ENCODE measurements at places on chromosomes 12 and 14.

GRCh38 chr12:3308063-3308462 is 182.9 kb upstream of the PRMT8 start:
- DNase-seq = no peak

DNA sequence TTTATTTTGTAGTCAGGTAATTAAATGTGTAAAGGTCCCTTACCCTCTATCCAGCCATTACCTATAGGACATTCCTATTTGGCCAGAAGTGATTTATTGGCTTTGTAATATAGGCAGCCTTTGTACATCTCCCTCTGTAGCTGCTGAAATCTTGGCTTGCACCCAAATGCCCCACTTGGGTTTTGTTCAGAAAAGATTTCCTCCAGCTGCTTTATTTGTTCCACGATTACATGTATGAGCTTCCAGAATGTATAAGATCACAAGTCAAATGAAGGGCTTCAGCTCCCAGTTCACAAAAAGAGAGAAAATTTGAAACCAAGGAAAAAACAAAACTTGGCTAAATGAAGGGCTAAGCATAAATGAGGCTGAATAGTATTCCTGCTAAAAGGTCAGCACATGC is 103.4 kb downstream of the EFCAB11 start:
- no peak for DNase-seq

GRCh38 chr12:103102225-103102744 is 144.8 kb downstream of the ASCL1 start:
- DNase-seq = no peak

- no peak for DNase-seq
Observed at GRCh38 chr12:116707751-116708150, 30.1 kb downstream of the SPRING1 start.

DNA sequence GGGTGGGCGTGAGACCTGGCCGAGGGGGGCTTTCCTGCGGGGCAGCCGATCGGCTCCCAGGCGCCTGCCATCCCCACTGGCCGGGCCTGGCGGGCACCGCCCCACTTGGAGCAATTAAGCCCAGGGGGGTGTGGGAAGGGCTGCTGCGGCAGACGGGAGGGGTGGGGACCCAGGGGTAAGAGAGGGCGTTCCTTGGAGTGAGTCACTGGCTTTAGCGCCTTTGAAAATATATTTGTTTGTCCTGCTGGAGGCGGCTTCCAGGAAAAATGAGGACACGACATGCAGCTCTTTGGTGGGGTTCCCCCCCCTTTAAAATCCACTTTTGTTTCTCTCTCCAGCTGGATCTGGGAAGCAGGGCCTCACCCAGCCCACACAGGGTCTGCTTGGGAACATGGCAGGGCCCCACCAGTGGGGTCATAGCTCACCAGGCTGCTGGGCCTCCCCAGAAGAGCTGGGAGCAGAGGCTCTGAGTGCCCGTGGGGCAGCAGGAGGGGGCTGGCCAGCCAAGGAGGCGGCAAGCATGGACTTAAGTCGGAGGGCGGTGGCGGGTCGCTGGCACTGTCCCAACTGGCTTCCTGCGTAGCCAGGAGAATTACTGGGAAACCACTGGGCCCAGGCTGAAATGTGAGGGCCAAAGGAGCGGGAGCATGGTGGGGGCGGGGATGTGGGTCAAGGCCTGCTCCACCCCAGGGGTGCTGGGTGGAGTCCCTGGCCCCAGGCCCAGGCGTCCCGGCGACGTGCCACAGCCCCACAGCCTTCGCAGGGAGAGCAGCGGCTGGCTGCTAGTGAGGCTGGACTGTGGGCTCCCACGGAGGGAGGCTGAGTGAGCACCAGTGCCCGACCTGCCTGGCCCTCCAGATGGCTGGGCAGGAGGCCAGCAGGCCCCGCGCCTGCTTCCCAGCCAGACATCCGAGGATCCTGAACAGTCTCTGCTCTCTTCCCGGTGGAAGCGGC is 128.0 kb downstream of the RFLNA start:
- no peak for DNase-seq

GRCh38 chr12:124488520-124488919 is 78.9 kb downstream of the NCOR2 start:
- DNase-seq = no peak

GRCh38 chr12:119134284-119135072 is 44.3 kb upstream of the HSPB8 start:
- DNase-seq = no peak

- DNase-seq = no peak
Observed at GRCh38 chr14:29216268-29217232, 450.0 kb downstream of the FOXG1 start.

GRCh38 chr12:16150276-16150675 is 127.2 kb downstream of the SLC15A5 start:
- no peak for DNase-seq

DNA sequence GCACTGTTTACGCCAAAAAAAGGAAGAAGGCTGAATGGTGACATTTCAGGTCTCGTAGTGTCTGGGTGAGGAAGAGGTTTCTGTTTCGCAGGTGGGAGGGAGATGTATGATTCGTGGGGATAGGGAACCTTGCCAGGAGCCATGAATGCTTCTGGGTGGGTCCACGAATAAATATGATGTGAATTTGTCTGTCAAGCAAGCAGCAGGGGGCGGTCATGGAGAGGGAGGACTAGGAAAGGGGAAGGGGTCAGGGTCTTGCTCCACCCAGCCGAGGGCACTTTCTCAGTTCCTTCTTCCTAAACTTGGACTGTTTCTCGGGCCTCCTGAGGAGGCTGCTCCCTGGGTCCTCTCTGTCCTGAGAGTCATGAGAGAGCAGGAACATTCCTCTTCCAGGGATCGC is 72.5 kb downstream of the LGMN start:
- no peak for DNase-seq

DNA sequence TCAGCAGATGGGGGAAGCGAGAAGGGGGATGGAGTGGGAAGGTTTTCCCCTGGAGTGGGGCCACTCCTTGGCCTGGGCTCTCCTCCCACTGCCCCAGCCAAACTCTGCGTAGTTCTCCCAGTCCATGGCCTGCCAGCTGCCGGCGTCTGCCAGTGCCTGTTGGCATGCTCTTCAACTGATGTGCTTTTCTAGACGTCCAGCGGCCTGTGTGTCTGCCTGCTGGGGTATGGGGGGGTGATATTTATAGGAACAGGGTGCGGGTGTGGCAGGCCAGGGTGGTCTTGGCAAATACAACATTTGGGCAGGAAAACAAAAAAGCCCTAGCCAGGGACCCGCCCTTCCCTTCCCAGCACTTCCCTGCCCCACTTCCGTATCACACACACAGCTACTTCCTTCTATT is 786.3 kb upstream of the NOVA1 start:
- DNase-seq = no peak

GRCh38 chr14:38078393-38078792 is 129.3 kb upstream of the SSTR1 start:
- DNase-seq = no peak

DNA sequence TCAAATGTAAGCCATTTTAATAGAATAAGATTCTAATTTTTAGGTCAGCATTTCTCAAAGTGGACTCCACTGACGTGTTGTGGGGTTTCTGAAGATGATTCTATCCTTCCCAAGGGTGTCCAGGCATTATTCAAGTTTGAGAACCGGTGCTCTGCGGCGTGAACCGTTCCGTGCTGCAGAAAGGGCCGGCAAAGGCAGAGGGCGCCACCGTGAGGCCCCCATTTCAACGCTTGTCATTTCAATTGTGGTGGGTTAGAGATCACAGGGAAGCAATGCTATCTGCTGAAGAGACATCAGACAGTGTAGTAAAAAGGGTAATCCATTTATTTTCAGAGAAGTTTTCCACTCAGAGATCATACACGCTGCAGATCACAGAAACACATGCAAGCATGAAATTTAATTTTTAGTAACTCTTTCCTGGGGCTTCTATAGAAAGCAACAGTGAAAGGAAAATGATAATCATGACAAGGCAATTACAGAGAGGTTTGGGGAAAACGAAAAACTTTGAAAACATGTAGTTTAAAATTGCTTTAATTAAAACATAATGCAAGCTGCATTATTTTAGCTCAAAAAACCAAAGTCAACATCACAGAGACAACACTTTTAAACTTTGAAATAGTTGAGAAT is 201.7 kb downstream of the EXOC5 start:
- no peak for DNase-seq

DNA sequence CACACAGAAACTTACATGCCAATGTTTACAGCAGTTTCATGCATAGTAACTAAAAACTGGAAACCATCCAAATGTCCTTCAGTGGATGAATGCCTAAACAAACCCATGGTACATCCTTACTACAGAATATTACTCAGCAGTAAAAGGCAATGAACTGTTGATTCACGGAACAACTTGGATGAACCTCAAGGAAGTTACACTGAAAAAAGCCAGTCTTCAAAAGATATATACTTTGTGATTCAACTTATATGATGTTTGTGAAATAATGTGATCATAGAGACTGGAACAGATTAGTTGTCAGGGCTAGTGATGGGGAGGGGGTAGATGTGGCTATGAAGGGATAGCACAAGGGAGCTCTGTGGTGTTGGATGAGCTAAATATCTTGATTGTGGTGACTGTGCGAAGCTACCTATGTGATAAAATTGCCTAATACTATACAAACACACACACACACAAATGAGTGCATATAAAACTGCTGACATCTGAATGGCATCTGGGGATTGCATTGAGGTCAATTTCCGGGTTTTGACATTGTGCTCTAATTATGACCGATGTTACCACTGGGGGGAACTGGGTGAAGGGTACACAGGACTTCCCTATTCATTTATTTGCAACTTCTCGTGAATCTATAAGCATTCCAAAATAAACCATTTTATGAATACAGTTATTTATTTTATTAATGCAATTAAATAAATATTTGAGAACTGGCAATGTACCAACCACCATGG is 94.3 kb downstream of the RIN3 start:
- DNase-seq = no peak

GRCh38 chr12:115295886-115296285 is 611.9 kb upstream of the TBX3 start:
- no peak for DNase-seq

- DNase-seq = no peak
Observed at GRCh38 chr12:43964033-43964432, 128.2 kb downstream of the TMEM117 start.

- DNase-seq = no peak
Observed at GRCh38 chr12:97754306-97754705, 291.7 kb downstream of the RMST start.

GRCh38 chr14:92549859-92550230 is 36.3 kb downstream of the RIN3 start:
- no peak for DNase-seq

DNA sequence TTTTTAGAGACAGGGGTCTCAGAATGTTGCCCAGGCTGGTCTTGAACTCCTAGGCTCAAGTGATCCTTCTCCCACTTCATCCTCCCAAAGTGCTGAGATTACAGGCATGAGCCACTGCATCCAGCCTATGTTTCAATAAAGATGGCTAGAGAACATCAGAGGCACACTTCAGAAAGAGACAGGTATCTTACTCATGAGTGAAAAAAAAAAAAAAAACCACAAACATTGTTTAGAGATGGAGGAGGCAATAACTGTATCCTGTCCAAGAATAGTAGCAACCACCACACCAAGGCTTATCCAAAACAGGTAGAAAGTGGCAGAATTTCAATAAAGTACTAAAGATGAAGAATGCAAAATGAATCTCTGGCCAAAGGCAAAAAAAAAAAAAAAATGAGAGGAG is 30.3 kb downstream of the EEA1 start:
- DNase-seq = no peak

- DNase-seq = no peak
Observed at GRCh38 chr12:14836336-14837210, 6.8 kb downstream of the ART4 start.

DNA sequence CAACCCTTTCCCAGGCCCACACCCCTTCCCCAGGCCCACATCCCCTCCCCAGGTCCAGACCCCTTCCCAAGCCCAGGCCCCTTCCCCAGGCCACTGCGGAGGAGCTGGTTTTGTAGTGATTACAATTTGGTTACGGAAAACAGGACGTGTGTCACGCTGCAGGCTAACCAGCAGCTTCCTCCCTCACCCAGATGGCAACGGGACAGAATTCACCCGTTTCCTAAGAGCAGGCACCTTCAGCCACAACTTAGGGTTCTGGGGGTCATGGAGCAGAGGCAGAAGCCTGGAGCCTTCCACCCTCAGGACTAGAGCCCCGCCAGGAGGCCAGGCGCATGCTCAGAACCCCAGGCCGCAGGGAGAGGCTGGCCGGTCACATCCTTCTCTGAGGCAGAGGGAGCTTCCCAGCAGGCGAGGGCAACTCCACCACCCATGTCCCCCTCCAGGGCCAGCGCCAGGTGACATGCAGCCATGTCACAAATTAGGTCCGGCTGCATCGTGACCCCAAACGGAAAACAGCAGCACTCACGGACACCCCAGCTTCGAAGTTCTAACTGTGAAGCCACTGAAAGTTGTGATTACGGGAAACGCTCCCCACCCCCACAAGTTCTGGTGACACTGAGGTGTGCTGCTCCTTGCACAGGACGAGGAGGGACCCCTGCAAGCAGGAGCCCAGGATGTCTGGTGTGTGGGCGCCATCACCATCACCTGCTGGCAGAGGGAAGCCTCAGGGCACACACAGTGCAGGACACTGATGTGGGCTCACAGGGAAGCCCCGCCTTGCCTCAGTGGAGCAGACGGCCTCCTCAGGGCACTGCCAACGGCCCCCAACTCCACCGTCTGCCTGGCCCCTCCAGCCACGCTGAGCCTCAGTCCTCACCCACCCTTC is 7.7 kb downstream of the BRF1 start:
- DNase-seq = no peak

DNA sequence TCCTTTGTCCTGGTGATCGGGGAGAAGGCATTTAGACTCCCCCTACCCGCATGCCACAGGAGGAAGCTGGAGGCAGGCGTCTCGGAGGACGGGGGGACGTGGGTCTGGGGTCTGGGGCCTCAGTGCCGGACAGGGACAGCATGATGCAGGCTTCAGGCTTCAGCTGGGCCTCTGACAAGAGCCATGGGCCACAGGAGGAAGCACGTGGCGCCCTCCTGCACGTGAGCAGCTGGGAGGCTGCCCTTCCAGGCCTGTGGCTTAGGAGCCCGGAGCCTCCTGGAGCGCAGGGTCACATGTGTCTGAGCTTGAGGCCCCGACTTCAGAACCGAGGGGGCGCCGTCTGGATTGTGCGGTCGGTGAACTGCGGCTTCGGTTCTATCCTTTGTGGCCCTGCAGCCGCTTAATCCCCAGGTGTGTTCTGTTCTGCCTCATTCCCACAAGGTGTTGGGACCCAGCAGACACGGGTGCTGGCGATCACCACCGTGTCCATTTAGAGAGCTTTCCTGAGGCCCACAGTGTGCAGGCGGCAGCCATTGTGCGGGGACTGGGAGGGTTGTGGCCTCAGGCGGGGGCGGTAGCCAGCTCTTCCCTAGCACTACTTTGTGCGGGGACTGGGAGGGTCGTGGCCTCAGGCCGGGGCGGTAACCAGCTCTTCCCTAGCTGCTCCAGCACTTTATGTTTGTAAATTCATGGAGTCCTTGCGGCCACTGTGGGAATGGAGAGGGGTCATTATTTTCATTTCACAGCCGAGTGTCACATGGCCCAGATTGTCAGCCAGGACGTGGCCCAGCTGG is 150.2 kb downstream of the ADGRD1 start:
- DNase-seq = no peak

GRCh38 chr12:79262938-79263337 is 398.4 kb downstream of the SYT1 start:
- DNase-seq = no peak

- no peak for DNase-seq
Observed at GRCh38 chr14:68606176-68606575, 186.7 kb downstream of the ZFP36L1 start.
